ENCODE measurements at places on chromosomes 3 and 15.

GRCh38 chr3:31472479-31473390, 60.0 kb upstream of the STT3B start:
- peak; percentile 58 for DNase-seq

DNA sequence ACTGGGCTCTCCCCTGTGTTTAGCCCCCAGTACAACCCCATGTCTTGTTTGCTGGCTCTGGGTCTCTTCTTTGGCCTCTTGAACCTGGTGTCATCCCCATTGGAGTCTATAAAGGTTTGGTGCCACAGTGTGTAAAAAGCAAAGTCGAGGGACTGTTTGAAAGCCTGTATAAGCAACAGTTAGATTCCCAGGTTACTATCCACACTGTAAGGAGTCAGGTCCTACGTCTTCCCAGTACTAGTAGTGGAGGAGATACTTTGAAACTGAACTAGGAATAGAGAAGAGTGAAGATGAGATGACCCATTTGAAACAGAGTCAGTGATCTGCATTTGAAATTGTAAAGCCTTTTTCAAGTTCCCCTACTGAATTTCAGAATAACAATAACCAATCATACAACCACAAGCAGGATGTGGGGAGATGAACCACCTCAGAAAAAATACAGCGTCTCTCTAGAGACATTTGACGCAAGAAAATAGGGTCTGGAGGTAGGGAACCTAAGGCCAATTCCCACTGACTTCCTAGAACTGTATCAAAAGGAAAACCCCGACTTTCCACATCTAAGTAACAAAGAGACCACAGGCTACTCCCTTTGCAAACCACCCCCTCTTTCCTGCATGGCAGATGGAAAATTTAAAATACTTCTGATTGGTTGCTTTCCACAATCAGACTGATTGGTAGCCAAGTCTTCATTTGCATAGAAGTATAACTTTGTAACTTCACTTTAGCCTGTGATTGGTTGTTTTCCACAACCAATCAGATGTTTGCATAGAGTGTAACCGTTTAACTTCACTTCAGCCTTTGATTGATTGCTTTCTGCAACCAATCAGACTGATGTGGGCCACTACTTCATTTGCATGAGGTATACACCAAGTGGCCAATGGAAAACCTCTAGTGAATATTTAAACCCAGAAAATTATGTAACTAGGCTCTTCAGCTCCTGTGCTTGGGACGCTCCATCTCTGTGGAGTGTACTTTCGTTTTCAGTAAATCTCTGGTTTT, 49.9 kb upstream of the NEDD4 start:
- DNase-seq, result no peak

DNA sequence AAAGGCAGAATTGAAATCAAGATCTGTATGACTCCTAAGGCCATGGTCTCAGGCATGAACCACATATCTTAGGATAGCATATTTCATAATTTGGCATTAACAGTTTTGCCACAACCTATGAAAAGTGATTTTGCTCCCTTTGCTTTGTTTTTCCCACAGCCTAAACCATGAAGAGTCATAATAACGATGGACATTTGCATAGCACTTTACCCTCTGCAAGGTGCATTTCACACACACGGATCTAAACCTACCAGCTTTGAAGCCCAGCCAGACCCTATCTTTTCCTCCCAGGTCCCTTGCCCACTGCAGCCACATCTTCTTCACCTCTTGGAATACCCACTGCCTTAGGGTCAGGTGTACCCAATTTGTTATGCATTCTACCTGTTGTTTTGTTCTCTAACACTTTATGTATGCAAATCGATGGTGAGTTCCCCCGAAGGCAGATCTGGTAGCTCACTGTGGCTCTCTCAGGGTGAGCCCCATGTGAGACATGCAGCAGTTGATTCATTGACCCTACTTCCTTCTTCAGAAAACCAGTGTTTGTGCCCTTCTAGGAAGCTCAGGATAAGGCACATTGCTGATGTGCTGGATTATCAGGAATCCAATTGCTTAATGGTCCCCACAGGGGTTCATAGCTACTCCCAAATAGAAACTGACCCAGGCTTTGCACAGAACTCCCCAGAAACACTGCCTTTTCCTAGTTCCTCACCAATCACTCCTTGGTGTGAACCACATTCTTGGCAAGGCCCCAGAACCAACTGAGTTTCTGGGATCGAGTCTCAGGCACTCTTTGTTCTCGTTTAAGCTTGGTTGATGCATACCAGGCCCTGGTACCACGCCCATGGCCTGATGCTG, 8.7 kb downstream of the ARHGAP31 start:
- peak; percentile 61 for DNase-seq

GRCh38 chr3:16366581-16366980, 101.6 kb downstream of the OXNAD1 start:
- no peak for DNase-seq

GRCh38 chr3:139332092-139332491, 11.7 kb upstream of the MRPS22 start:
- no peak for DNase-seq

- DNase-seq, result no peak
Observed at GRCh38 chr3:160748787-160749186, 7.2 kb upstream of the PPM1L start.

- no peak for DNase-seq
Observed at GRCh38 chr15:69232765-69233164, 65.9 kb upstream of the PAQR5 start.

- DNase-seq, result no peak
Observed at GRCh38 chr3:158220575-158220974, 110.7 kb downstream of the RSRC1 start.

DNA sequence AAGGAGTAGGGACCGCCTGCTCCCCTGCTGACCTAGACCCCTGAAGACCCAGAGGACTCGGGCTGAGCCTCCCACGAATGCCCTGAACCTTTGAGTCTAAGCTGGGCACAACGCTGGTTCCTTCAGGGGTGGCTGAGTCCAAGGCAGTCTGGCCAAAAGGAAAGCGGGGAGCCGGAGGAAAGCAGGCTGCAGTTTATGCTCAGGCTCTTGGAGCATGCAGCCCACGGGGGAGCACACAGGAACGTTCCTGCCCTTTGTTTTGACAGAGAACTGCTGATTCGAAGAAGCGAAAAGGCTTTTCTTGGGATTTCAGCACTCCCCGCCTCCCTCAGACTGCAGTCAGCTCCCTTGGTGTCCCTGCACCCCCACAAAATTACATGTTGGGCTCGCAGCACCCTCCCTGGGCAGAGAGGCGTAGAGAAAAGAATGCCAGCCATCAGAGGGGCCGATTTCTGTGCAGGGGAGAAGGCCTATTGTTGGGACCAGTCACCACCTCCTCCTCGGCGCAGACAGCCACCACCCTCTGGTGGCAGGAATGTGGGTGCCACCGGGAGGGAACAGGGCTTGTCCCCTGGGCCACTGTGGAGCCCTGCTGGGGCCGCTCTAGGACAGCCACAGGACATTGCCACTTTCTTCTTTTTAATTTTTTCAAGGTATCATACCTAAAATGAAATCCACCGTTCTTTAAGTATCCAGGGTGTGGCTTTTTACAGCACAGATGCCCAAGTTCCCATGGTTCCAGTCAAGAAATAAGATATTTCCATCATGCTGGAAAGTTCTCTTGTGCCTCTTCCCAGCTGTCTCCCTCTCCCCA, 72.2 kb downstream of the SMAD6 start:
- peak; percentile 85 for DNase-seq
